ENCODE measurements at places on chromosomes 7 and 10. TPM values are rescaled to one million over a fixed set of nuclear protein-coding genes. Genes with fewer than 3 reads are reported as not detected.

Gene PNLIPRP3
- not detected for total RNA-seq

Gene CCL24
- total RNA-seq, result not detected

Gene TRIL
- total RNA-seq, result not detected

Gene TOMM7
- 208 TPM for total RNA-seq

Gene ACTL6B
- not detected for total RNA-seq

Gene ARHGAP12
- total RNA-seq, result 5.5 TPM

Gene LRRD1
- total RNA-seq, result not detected

Gene CALHM1
- 1.8 TPM for total RNA-seq

Gene LIPA
- total RNA-seq, result 29.2 TPM

Gene PRTFDC1
- 2.9 TPM for total RNA-seq

Gene PLCE1
- total RNA-seq, result not detected

Gene TMEM176B
- not detected for total RNA-seq

Gene METTL27
- total RNA-seq, result not detected

Gene KAT6B
- 40.3 TPM for total RNA-seq

Gene NPTX2
- total RNA-seq, result not detected

Gene GJC3
- 0.21 TPM for total RNA-seq

Gene VAX1
- not detected for total RNA-seq

Gene HOXA5
- total RNA-seq, result not detected

Gene CACNB2
- not detected for total RNA-seq

Gene SEMA4G
- 0.40 TPM for total RNA-seq

Gene CAMK2G
- 48.4 TPM for total RNA-seq

Gene PVRIG
- total RNA-seq, result 61.6 TPM

Gene SPDYE16
- 0.18 TPM for total RNA-seq

Gene RADIL
- 0.50 TPM for total RNA-seq

Gene ANKRD30A
- total RNA-seq, result not detected

All from activated CD8-positive, alpha-beta T cell treated with anti-CD3 and anti-CD28 coated beads, Interleukin-2, amount 10 ng/mL, durations not matched to agents 7 days and 5 days (primary cell).